ENCODE measurements at places on chromosomes 12 and 14.
A peak's percentile ranks its signal among the peaks of the same experiment; 100 is the strongest.

- DNase-seq = no peak
These were observed 51.3 kb downstream of the LRCOL1 start for GRCh38 chr12:132558861-132559623.

DNA sequence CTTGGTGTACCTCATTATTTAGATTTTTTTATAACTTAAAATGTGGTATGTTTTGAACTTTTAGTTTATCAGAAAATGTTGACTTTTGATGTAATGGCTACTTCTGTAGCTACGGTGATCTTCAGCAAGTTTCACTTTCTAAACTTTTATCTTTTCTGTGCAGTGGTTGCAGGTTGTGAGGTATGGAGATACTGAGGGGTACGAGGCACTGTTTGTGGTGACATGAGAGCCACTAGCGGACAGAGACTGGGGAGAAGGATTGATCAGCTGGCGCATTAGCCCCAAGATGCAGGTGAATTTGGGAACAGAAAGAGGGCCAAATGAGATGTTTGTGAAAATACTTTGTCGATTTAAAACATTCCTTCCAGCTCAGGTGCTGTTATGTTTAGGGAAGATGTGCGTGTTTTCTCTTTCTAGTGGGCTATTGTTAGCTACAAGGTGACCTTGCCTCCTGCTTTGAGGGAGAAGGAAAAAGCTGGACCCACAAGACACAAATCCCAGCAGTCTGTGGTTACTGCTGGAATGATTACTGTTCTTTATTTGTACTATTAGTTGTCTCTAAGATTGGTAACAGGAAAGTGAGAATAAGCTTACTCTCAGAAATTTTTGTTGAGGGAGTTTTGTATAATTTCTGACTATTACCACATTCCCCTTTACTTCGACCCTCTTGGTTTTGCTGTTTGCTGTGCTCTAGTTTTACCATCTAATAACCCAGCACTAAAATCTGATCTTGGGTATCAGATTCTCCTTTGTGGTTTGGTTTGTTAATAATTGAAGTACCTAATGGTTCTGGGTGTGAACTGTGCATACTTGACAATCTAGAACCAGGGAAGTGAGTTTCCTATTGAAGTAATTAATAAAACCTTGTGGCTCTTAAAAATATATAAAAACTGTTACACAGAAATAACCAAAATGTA is 61.7 kb downstream of the FBXO34 start:
- DNase-seq = no peak

GRCh38 chr12:14833952-14834351 is 9.4 kb downstream of the ART4 start:
- no peak for DNase-seq

DNA sequence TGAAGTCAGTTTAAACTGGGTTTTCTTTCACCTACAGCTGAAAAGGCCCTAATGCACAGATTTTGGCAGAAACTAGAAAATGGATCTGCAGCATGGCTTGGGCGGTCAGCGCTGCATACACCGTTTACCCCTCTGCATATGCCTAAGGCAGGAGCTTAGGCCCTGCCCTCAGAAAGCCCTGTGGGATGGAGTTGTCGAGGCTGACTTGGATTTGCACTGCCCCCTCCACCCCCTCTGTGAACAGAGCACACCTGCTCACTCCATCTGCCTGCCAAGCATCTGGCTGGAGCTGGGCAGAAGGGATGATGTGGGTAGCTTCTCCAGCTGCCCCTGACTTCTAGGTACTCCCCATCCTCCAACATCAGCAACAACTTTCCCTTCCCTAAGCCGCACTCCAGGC is 41.9 kb downstream of the TTC7B start:
- DNase-seq = no peak

- no peak for DNase-seq
These were observed 35.7 kb downstream of the LRFN5 start for GRCh38 chr14:41642367-41642766.

DNA sequence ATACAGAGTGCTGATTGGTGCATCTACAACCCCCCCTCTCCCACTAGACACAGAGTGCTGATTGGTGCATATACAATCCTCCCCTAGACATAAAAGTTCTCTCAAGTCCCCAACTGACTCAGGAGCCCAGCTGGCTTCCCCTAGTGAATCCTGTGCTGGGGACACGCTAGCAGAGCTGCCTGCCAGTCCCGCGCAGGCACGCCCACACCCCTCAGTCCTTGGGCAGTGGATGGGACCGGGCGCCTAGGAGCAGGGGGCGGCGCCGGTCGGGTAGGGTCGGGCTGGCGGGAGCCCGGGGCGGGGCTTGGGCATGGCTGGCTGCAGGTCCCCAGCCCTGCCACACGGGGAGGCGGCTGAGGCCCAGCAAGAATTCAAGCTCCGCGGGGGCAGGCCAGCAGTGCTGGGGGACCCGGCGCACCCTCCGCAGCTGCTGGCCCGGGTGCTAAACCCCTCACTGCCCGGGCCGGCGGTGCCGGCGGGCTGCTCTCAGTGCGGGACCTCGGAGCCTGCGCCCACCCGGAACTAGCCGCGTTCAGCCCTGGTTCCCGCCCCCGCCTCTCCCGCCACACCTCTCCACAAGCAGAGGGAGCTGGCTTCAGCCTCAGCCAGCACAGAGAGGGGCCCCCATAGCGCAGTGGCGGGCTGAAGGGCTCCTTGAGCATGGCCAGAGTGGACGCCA is 64.3 kb upstream of the DDHD1 start:
- peak; percentile 82 for DNase-seq
